ENCODE measurements at places on chromosomes 5 and 9.

DNA sequence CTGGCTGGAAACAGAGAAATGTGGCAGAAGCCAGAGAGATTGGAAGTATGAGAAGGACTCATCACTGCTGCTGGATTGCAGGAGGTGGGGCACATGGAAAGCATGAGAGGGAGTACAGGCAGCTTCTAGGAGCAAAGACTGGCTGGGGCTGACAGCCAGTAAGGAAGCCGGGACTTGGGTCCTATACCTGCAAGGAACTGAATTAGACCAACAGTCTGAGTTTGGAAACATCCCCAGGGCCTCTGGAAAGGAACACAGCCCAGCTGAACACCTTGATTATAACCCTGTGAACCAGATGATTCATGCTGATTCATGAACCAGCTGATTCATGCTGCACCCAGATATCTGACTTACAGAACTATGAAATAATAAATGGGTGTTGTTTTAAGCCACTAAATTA is 93.4 kb downstream of the OSTF1 start:
- DNase-seq: no peak

- no peak for DNase-seq
These were observed 111.2 kb downstream of the EDIL3 start for GRCh38 chr5:84273517-84273883.

GRCh38 chr5:137205231-137206027 is 293.7 kb downstream of the SPOCK1 start:
- DNase-seq: no peak

DNA sequence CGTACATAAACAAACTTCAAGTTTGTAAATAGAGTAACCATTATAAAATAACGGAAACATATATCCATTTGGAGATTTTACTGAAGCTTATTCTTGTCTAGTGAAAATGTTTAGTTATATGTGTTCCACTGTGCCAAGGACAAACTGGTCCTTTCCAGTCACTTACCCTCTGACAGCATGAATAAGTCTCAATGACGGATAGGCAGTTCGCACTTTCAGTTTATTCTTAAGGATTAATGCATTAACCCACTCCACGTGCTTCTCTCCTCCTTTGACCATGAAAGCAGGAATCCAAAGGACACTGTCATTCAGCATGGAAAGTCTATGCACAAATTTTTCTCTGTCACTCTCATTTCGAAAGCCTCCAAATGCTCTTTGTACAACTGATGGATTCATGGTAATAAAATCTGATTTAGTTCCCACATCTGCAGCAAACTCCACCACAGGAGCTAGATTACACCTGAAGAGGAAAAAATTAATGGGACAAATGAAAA is 47.1 kb downstream of the ST8SIA4 start:
- DNase-seq: no peak

- no peak for DNase-seq
These were observed 734 bp downstream of the SKP1 start for GRCh38 chr5:134175921-134176510.

GRCh38 chr5:82794876-82795275 is 282.3 kb downstream of the TMEM167A start:
- DNase-seq: no peak

- no peak for DNase-seq
These were observed 474.5 kb downstream of the PRR16 start for GRCh38 chr5:120938604-120939003.

DNA sequence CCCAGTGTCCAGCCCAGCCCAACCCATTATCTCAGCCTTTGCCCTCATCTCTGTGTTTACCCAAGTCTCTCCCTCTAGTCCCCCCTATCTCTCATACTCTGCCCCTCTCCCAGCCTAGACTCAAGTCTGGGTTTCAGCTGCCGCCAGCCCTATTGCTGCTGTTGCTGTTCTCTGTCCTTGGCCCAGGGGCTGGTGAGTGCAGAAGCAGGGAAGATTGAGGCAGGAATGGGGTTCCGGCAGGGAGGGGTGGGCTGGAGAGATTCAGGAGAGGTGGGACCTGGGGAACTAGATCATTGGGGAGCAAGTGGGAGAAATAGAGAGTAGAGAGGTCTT is 702 bp downstream of the TMEM8B start:
- DNase-seq: no peak

GRCh38 chr5:55599148-55600050 is 64.6 kb upstream of the PLPP1 start:
- DNase-seq: no peak

DNA sequence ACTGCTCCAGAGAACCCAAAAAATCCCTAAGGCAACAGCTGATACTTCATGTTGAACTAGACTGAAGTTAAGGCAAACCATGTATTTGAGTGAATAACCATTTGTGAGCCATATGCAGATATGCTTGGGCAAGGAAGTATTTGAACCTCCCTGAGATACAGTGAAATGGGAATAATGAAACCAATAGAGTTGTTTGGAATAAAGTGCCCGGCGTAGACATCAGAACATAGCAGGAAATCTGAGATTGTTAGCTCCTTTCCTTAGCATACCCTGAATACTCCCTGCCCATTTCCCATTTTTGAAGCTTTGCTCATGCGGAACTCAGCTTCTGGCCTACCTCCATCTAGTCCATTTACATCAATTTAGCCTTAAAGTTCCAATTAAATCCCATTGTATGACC is 611.9 kb downstream of the EFNA5 start:
- DNase-seq: no peak

DNA sequence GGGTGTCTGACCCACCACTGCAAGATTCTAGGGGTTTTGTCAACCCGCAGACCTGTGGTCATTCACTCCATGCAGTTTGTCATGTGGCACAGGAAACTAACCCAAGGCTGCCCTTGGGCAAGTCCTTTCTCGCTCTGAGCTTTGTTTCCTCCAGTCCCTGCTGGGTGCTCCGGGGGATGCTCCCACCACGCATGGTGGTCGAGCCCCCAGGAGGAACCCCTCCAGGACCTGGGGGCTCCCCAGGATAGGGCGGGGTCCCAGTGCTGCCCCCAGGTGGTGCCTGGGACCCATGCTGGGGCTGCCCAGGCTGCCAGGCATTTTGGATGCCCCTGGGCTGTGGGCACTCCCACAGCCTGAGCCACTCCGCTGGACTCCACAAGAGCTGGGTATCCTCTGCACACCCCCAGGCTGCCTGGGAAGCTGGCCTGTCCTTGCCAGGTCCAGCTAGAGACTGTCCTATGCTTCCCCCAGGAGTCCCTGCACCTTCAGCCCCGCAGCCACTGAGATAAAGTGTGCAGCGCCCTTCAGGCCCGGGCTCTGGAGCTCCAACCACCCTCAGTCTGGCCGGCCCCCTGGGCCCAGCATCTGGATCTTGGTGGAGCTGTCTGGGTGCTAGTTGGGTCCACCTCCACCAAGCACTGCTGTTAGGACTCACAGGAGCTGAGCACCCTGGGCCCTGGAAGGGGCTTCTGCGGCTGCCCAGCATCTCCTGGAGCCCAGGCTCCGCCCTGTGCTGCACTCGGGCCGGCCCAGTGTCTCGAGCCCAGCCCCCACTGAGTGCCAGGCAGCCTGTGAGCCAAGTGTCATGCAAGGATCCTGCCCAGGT is 104.3 kb downstream of the PHF2 start:
- peak; percentile 5 for DNase-seq

- no peak for DNase-seq
These were observed 65.1 kb upstream of the IL6ST start for GRCh38 chr5:56059854-56060253.
